ENCODE measurements at places on chromosomes 3 and 15.
A peak's percentile ranks its signal among the peaks of the same experiment; 100 is the strongest.

GRCh38 chr3:24290596-24290995 is 204.1 kb downstream of the THRB start:
- DNase-seq, result no peak

GRCh38 chr3:194431554-194431953 is 32.5 kb upstream of the GP5 start:
- DNase-seq, result no peak

DNA sequence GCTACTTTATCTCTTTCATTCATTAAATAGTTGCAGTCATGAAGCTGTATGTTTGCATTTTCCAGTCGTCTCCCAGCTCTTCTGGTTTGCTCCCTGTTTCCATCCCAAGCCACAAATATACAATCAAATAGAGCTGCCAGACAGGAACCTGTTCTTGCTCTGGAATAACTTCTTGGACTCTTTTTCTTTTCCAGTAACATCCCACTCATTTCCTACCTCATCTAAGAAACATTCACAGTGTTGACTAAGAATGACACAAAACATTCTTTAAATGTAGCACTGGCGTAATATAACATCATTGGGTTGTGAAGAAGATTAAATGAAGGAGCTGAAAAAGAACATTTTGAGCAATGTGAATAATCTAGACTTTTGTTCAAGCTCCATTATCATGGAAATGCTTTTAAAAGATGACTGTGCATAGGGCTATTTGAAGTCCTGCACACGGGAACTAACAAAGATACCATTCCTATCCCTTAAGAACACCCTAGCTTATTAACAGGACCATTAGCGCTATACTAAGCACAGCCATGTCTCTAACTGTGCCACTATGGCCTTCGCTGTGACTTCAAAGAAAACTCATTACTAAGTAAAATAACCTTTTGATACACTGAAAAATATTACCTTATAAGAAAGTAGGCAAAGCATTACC is 574.0 kb downstream of the NAALADL2 start:
- DNase-seq, result no peak

DNA sequence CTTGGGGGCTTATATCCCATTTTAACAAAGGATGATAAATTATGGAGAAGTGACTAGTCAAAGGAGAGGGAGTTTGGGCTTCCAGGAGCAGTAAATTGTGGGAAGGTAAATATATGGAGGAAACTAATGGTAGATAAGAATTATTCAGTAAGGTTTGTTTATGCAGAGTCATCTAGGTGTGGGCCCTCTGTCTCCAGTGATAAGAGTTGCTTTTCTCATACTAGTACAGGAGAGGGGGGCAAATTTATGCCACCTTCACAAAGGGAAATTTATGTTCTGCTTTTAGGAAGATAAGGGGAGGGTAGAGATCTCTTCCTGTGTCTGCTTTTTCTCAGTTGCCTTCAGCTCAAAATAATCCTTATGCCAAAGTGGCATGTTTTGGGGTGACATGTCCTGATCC is 383.7 kb upstream of the PPP2R3A start:
- no peak for DNase-seq

GRCh38 chr3:106332884-106333283 is 464.1 kb upstream of the CBLB start:
- no peak for DNase-seq

GRCh38 chr3:143786219-143787191 is 61.8 kb downstream of the SLC9A9 start:
- peak; percentile 12 for DNase-seq

- no peak for DNase-seq
These were observed 187.5 kb upstream of the THRB start for GRCh38 chr3:24682141-24682547.

DNA sequence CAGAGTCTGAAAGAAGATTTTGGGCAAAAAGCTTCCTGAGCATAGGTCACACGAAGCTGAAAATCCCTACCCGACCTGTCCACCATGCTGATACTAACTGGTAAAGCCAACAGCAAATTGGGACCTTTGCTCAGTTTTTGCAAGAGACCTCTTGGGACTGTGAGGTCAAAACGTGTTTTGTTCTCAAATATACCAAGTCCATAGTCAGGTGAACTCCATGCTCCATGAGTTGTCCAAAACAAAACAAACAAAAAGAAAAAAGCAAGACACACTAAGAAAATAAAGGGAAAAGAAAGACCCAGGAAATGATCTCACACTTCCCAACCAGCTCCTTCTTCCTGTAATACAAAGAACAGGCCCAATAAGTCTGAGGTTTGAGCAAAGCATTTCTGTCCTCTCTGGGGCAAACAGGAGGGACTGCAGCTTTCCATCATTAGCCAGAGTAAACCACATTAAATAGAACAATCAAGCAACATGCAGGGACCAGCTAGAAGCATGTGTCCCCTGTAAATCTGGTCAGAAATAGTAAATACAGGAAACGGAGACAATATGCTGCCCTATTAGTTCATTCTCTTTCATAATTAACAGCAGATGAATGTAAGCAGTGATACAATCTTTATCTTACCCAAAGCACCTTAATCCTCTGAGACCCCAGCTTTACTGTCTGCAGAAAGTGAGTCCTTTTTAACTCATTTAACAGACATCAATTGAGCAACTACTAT is 125.0 kb upstream of the LIPC start:
- DNase-seq, result peak; percentile 19

DNA sequence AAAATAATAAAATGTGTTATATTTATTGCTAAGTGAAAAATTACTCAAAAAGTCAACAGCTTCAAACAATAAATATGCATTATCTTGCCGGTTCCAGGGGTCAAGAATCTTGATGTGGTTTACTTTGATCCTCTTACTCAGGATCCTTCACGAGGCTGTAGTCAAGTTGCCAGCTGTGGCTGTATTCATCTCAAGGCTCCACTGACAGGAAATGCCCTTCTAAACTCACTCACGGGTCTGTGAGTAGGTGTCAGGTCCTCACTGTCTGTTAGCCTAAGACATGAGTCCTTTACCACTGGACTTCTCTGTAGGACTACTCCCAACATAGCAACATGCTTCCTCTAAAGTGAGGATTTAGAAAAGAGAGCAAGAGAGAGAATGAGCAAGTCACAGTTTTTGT is 983.0 kb downstream of the SI start:
- no peak for DNase-seq

GRCh38 chr3:160686955-160687535 is 10.1 kb downstream of the ARL14 start:
- DNase-seq, result no peak

GRCh38 chr15:27059610-27060202 is 88.7 kb downstream of the GABRG3 start:
- peak; percentile 89 for DNase-seq

- peak; percentile 16 for DNase-seq
These were observed 845 bp downstream of the CNTN3 start for GRCh38 chr3:74613521-74614106.

DNA sequence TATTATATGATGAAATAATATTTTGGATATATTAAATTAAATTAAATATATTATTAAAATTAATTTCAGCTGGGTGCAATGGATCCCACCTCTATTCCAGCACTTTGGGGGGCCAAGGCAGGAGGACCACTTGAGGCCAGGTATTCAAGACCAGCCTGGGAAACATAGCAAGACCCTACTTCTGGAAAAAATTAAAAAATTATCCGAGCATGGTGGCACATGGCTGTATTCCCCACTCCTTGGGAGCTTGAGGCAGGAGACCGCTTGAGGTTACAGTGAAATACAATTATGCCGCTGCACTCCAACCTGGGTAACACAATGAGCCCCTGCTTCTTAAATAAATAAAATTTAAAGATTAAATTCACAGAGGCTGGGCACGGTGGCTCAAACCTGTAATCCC is 61.4 kb downstream of the SH3BP5 start:
- no peak for DNase-seq

GRCh38 chr3:10173926-10174435 is 9.3 kb downstream of the IRAK2 start:
- no peak for DNase-seq

GRCh38 chr15:31279221-31280045 is 47.2 kb upstream of the KLF13 start:
- DNase-seq, result peak; percentile 15

GRCh38 chr3:98274914-98275313 is 7.4 kb upstream of the OR5H2 start:
- no peak for DNase-seq

GRCh38 chr3:125611908-125612307 is 16.6 kb upstream of the OSBPL11 start:
- peak; percentile 22 for DNase-seq

- DNase-seq, result no peak
These were observed 18.3 kb upstream of the IL16 start for GRCh38 chr15:81178365-81178764.
